ENCODE measurements at places on chromosomes 3 and 15.

DNA sequence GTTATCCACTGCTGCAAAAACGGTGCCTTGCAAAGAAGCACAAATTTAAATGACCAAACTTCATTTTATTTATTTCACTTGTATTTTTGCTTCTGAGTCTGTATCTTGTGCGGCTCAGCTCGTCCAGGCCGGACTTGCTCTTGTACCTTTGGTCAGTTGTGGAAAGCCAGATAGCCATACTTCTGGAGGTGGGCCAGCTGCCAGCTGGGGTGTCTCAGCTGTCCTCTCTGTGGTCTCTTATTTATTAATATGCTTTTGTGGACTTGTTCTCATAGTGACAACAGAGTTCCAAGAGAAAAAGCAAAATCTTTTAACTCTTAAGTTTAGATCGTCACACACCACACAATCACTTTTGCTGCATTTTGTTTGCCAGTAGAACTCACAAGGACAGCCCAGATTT lies 87.7 kb downstream of the IL1RAP start:
- no peak for DNase-seq

- DNase-seq = no peak
These were observed 6.8 kb downstream of the PEAK1 start for GRCh38 chr15:77412972-77413698.

- no peak for DNase-seq
These were observed 119.0 kb upstream of the PROK2 start for GRCh38 chr3:71903936-71904335.

- DNase-seq = no peak
These were observed 179.3 kb upstream of the UBE2E1 start for GRCh38 chr3:23626442-23626841.

- no peak for DNase-seq
These were observed 14.3 kb upstream of the PIK3R4 start for GRCh38 chr3:130760922-130761321.

Measured in NCI-H510A treated with DMSO at 0.1 percent for 48 hours (cell line).